ENCODE measurements at places on chromosomes 7 and 10.
A peak's percentile ranks its signal among the peaks of the same experiment; 100 is the strongest.

DNA sequence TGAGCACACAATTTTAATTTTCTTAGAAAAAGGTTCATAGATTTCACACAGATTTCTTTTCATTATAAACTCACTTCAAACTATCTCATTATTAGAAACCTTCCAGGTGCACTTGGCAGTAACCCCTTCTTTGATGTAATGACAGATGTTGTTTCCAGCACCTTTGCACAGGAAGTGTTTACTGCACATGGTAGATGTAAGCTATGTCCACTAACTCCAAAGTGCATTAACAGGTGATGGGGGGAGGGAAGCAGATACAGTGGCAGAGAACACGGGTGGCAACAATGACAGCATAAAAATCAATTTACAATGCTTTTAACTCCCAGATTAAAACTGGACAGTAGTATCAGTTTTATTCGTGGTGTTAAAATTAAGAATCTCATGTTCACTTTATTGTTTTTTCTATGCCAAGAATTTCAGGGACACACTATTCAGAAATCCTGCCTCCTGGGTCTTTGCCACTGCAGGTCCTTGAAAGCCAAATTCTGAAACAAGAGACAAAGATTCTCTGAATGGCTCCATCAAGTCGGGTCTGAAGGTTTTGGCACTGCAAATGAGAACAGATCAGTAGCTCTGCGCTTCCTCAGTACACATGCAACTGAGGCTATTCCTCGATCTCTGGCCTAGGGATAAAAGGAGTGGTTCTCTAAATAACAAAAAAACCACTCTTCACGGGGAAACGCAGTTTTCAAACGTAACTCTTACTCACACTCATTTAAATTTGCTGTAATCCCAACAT, 187.7 kb downstream of the JAZF1 start:
- no peak for DNase-seq

- no peak for DNase-seq
Observed at GRCh38 chr7:34991938-34992840, 45.1 kb downstream of the DPY19L1 start.

- DNase-seq = no peak
Observed at GRCh38 chr7:47890606-47891005, 57.7 kb downstream of the PKD1L1 start.

- peak; percentile 16 for DNase-seq
Observed at GRCh38 chr7:110442381-110442837, 648.5 kb upstream of the LRRN3 start.

DNA sequence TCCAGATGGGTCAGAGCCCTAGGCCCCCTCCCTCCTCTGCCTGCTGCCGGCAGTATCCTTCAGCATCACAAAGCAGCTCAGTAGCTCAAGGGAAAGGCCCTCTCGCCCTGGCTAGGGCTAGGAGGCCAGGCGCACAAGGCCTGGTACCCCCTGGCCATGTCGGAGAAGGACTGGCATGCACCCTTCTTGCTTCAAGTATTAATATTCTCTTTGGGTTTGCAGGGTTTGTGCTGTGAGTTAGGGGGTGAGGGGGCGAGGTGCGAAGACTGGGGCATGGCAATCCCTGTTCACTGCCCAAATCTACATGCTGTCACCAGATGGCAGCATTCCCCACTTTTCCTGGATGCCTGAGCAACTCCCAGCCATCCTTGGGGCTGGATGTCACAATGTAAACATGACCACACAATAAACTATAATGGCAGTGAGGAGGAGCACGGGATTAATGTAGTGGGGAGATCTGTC, 105.2 kb downstream of the NEURL1 start:
- DNase-seq = no peak

DNA sequence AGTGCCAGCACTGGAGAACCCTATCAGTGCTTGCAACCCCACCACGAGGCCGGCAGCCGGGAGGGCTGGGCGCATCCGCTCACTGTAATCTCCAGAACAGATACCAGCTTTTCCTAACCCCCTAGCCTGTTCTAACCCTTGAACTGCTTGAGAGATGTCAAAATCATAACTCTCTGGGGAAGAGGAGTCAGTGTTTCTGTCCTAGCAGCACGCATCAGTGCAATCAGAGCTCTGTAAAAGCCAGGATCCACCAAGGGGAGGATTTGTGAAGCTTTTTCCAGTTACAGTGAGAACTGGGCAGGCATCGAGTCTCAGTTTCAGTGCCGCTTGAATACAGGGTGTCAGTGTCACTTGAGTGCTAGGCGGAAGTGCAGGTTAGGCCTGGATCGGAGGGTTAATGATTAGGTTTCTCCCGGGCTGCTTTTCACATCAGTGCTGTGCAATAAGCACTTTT, 104.5 kb upstream of the INSYN2A start:
- DNase-seq = no peak

DNA sequence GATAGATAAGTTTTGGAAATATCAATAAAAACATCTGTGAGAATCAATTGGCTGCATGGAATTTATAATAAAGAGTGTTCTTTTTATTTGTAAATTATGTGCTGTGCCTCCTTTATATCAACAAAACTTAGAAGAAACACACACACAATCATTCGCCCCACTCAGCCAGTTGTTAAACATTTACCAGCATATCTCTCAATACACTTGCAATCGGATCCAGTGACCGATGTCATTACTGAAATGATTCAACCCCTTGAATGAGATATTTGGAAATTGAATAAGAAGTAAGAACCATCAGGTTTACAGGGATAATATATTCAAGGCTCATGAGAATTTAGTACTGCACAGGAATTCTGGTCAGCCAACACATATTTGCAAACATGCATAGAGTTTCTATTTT, 35.6 kb downstream of the TAF3 start:
- DNase-seq = no peak

DNA sequence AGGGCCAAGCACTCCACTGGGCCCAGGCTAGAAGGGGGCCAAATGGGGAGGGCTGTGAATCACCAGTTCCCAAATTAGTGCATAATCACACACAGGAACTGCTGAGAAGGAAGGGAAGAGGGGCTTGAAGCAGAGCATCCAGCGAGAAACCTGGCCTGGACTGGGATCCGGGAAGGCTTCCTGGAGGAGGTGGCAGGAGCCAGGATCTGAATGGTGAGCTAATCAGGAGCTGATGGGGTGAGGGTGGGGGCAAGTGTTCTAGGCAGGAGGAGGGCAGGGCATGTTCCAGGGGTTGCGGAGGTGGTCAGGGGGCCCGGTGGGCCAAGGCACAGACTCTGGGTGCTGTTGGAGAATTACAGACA, 12.6 kb downstream of the PWWP2B start:
- no peak for DNase-seq

GRCh38 chr7:116271963-116272886, 61.9 kb downstream of the TES start:
- DNase-seq = peak; percentile 75

DNA sequence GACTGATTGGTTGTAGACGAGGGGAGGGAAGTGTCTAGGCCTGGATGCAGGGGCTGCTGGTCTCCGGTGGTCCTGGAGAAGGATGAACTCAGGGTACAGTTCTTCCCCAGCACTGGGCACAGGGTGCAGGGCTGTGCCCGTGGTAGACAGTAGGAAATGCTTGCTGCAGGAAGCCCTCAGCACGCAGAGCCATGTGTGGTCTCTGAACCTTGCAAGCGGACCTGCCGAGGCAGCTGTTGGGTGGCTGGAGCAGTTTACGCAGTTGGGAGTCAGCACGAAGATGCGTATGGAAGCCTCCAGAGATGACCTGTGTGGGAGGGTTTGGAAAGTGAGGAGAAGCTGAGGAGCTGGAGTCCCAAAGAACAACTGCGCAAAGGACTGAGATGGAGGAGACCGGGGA, 39.0 kb downstream of the DOCK1 start:
- no peak for DNase-seq

GRCh38 chr7:155594163-155594732, 47.9 kb upstream of the CNPY1 start:
- DNase-seq = no peak

- DNase-seq = no peak
Observed at GRCh38 chr10:25682203-25682851, 251.7 kb upstream of the MYO3A start.

DNA sequence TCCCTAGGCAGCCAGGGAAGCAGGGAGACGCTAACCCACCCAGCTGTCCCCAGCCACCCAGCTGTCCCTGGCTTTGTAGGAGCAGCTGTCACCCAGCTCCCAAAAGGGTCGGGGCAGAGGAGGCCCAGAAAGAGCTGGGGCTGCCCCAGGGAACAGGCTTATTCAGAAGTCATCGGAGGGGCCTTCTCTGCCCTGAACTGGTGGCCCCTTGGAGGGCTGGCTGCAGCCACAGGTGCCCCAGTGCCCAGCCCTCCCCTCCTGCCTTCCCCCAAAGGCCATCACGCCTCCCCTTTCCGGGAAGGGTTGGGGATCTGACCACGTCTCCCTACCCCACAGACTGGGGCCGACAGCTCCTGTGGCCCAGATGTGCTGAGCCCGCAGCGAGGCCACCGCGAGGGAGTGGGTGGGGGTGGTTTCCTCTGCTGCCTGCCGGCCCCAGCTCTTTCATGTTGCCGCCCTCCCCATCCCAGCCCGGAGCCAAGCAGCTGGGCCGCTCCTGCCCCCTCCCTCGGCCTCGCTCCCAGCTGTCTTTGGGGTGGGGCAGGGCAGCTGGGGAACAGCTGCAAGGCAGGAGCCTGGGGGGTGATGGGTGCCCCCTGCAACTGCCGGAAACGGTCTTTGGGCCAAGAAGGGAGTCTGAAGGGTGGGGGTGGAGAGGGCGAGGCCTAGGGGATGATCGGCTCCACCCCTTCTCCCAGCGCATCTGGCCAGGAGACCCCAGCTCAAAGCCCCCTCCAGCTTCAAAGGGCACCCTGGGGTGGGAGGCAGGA, 16.8 kb downstream of the TRIM8 start:
- DNase-seq = no peak

- DNase-seq = no peak
Observed at GRCh38 chr7:49245062-49245461, 320.7 kb downstream of the CDC14C start.

DNA sequence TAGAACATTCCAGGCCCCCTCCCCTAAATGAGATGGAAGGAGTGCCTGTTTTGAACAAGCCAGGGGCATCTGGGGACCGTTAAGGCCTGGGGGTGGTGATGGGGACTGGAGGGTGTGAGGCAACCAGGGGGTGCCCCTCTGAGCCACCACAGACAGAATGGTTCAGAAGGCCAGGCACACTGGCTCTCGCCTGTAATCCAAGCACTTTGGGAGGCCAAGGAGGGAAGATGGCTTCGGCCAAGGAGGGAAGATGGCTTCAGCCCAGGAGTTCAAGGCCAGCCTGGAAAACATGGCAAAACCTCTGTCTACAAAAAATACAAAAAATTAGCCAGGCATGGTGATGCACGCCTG, 173.2 kb upstream of the TNRC18 start:
- no peak for DNase-seq

- DNase-seq = no peak
Observed at GRCh38 chr10:126066456-126066855, 170.1 kb downstream of the FANK1 start.

- no peak for DNase-seq
Observed at GRCh38 chr10:74728225-74728624, 98.2 kb upstream of the KAT6B start.

DNA sequence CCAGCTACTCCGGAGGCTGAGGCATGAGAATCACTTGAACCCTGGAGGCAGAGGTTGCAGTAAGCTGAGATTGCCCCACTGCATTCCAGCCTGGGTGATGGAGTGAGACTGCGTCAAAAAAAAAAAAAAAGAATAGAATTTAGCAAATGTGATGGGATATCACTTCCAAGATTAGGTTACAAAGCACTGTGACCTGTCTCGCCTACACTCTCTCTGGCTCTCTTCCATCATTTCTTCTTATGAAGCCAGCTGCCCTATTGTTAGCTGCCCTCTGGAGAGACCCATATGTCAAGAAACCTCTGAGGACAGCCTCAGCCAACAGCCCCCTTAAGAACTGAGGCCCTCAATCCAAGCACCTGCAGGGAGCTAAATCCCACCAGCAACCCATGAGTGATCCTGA, 28.2 kb downstream of the ARHGAP21 start:
- no peak for DNase-seq

DNA sequence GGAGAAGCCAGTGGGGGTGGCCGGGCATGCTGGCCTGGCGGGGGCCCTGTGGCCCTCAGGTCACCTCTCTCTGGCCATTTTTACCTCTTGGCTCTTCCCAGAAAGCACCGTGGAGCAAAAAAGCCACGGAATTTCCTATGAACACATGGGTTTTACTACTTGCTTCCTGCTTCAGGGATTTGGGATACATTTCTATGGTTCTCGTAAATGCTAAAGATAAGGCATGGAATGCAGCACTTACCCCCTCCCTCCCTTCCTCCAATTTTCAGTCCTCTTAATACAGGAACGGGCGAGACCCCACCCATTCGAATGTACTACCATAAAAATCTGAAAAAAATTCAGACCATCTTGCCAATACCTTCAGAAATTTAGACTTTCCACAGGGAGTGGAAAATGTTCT, 279.7 kb downstream of the ARHGAP12 start:
- DNase-seq = no peak

- DNase-seq = no peak
Observed at GRCh38 chr7:153518201-153518984, 533.8 kb upstream of the DPP6 start.

DNA sequence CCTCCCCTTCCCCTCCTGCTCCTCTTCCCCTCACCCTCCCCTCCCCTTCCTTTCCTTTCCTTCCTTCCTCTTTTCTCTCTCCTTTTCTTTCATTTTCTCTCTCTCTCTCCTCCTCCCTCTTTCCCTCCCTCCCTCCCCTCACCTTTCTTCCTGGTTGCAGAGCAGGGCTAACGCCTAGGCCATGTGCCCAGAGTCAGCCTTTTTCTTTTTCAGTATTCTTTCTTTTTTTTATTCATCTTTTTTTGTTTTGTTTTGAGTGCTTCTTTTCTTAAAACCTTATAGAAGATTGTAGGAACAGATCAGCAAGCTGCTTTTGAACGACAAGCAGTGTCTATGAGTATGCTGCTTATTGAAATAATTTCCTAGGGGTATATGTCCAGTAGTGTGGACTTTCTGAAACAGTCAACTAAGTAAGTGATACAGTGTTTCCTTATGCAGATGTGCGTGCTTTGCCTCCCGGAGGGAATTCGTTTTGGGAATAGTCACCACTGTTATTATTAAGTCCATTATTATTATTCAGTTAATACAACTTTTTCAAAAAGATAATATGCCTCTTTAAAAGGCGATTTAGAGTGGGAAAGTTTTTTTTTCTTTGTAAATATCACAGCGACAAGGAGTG, 219.2 kb downstream of the CAMK1D start:
- DNase-seq = no peak

DNA sequence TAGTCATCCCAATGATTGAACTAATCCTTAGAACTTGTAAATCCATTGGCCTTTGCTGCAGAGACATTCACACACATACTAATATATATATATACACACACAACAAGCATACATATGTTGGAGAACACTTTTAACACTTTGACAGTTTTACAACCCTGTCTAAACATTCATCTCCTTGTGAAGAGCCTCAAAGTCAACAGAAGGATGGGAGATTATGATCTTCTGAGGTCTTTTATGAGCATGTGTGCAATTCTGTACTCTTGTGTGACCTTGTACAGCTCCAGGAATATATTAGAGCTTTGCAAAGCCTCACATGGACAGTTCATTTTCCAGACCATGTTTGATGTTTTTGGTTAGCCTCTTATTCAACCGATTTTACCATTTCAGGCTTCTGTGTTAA, 589.0 kb downstream of the NXPH1 start:
- DNase-seq = no peak
